ENCODE measurements at places on chromosomes 1 and 21.
A peak's percentile ranks its signal among the peaks of the same experiment; 100 is the strongest.

DNA sequence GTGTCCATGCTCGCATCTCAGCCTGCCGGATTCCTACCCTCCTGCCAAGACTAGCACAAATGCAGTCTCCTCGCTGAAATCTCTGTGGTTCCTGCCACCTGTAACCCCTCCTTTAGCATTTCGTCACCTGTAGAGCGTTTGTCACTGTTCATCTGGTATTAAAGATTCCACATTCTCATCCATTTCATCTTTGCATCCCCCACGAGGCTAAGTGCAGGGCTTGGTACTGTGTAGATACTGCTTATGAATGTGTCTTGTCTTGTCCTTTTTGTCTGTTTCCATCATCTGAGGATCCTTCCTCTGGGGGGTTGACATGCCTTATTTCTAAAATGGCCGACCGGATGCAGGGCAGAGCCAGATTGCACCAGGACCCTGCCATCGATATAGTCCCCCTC, 53.7 kb upstream of the DNAJC6 start:
- DNase-seq, result no peak

GRCh38 chr21:38965910-38966504, 160.3 kb downstream of the ETS2 start:
- no peak for DNase-seq

DNA sequence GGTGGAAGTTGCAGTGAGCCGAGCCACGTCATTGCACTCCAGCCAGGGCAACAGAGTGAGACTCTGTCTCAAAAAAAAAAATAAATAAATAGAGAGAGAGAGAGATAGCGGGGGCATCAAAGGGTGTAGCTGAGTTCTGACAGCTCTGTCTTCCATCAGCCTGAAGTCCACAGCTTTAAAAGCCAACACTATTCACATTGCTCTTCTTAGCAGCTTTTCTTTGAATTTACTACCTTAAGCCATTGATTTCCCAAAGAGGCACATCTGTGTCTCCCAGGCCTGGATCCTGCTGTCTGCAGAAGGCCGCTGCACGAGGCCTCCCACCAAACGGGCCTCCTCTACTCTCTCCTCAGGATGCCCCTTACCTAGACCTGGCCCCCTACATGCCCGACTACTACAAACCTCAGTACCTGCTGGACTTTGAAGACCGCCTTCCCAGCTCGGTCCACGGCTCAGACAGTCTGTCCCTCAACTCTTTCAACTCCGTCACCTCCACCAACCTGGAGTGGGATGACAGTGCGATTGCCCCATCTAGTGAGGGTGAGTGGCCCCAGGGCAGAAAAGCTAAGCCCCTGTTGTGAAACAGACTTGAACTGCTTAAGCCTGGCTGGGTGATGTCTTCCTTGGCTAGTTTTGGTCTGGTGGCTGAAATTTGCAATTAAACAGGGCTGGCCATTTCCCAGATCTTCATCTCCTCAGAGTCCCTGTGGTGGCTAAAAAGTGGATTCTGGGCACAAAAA, 16.5 kb upstream of the SLC25A34 start:
- no peak for DNase-seq

DNA sequence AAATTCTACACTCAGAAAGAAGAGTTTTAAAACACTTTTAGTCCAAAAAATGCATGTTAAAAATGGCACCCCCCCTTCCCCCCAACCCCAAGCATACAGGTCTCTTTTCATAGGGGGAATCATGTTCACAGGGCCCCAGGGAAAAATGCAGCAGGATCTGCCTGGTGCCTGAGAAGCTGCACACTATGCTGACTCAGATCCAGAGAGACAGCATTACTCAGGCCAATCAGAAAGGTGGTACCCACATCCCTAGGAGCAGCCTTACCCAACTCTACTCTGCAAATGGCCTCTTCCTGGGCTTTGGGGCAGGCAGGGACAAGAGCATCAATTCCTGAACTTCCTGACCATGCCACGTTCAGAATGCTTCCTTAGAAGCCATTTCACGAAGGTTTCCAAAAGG, 119.0 kb downstream of the HIVEP3 start:
- no peak for DNase-seq

DNA sequence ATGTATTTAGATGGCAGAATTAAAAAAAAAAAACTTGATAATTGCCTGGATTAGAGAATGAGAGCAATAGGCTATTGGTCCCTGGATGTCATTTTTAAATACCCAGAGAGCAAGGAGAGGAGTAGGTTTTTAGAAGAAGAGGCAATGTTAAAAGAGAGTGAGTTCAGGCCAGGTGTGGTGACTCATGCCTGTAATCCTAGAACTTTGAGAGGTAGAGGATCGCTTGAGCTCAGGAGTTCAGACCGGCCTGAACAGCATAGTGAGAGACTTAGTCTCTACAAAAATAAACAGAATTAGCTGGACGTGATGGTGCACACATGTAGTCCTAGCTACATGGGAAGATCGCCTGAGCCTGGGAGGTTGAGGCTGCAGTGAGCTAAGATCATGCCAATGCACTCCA, 15.9 kb upstream of the MUTYH start:
- DNase-seq, result no peak

DNA sequence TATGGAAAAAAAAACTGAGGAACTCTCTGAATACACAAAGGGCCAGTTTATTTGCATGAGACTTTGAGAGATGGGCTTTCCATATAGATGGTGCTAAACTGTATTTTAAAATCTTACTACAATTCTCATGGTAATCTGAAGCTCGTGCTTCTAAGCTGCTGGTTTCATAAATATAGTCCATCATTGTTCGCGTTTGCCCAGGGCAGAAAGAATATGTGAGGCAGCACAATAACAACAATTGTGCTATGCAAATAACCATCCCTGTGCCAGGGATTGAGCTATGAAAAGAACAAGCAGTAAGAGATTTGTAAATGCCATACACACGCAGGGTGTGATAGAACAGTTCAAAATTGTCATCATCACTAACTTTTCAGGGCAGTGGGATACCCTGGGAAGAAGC, 4.9 kb upstream of the EPS15 start:
- DNase-seq, result no peak

DNA sequence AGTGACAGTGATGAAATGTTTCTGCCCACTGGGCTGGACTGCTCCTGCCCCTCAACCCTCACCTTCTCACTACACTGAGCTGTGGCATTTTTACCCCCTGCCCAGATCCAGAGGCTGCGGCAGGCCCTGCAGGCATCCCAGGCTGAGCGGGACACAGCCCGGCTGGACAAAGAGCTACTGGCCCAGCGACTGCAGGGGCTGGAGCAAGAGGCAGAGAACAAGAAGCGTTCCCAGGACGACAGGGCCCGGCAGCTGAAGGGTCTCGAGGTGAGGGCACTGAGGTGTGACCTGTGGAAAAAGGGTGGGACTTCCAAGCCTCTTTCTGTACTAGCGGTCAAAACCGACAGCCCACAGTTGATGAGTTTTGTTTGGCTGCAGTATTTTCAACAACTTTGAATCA, 6.2 kb upstream of the TUFT1 start:
- DNase-seq, result no peak

DNA sequence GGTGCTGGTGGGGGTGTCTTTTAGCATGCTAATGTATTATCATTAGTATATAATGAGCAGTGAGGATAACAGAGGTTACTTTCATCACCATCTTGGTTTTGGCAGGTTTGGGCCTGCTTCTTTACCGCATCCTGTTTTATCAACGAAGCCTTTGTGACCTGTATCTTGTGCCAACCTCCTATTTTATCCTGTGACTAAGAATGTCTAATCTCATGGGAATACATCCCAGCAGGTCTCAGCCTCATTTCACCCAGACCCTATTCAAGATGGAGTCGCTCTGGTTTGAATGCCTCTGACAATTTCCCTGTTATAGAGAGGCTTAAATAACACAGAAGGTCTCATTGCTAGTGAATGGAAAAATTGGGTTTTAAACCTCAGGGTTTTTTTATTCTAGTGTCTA, 300.8 kb upstream of the PROX1 start:
- DNase-seq, result no peak

- DNase-seq, result no peak
Measured at GRCh38 chr1:235612761-235613160, 36.8 kb downstream of the GNG4 start.

DNA sequence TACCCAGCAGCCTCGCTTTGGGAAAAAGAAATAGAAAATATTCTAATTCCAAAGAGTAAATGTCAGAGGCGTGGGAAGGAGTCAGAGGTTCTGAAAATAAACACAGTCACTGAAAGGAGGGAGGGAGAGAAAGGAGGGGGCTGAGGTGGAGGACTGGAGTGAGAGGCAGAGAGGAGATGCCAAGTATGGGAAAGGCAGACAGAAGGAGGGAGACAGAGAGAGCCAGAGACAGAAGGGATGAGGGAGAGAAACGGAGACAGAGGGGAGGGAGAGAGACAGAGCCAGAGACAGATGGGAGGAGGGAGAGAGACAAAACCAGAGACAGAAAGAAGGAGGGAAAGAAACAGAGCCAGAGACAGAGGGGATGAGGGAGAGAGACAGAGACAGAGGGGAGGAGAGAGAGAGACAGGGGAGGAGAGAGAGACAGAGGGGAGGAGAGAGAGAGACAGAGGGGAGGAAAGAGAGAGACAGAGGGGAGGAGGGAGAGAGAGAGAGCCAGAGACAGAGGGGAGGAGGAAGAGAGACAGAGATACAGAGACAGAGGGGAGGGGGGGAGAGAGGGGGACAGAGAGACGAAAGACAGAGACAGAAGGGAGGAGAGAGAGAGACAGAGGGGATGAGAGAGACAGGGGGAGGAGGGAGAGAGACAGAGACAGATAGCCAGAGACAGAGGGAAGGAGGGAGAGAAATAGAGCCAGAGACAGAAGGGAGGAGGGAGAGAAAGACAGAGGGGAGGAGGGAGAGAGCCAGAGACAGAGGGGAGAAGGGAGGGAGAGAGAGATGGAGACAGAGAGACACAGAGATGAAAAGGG, 525.5 kb downstream of the MATN1 start:
- DNase-seq, result no peak

GRCh38 chr21:44466351-44466954, 11.1 kb downstream of the LRRC3 start:
- no peak for DNase-seq

- no peak for DNase-seq
Measured at GRCh38 chr1:160858507-160858906, 4.2 kb downstream of the CD244 start.

DNA sequence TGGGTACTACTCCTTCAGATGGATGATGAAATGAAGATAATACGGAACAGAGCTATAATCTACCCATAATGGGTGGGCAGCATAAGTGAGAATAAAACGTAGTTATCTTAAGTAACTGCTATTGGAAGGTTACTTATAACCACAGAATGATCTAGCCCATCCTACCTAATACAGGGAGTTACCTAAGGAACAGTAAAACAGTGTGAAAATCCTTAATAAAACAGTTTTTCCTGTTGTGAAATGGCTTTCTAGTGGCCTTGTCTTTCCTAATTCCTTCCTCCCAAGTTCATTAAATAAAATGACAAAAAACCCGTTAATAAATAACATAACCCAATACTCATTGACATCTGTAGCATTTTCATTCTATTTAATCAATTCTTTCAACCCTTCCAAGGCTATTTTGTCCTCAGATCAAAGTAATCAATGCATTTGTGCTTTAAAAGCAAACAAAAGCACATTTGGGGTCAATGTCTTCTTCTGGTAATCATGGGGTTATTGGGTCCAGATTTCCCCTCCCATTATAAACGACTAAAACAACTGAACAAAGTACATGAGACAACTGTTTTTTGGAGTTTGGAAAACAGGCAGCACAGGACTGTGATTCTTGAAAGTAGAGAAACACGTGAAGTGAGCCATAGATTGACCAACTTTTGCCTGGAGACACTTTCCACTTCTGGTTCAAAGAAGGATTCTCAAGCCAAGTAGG, 42.0 kb downstream of the PAPPA2 start:
- no peak for DNase-seq

DNA sequence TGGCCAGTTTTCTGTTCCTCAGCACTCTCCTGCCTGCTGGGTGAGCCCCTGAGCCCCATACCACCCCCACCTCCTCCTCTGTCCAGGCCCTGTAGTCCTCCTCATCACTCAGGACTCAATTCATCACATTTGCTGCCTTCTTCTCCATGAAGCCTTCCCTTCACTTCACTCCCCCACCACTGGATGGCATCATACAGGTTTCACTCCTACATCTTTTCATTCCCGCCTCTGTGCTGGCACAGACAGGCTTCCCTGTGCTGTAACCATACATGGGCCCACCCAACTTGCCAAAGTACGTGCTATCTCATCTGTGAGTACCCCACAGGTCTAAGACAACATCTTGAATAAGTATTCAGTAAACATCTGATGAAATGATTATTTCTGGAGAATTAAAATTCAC, 56.9 kb downstream of the SLC45A1 start:
- DNase-seq, result no peak

DNA sequence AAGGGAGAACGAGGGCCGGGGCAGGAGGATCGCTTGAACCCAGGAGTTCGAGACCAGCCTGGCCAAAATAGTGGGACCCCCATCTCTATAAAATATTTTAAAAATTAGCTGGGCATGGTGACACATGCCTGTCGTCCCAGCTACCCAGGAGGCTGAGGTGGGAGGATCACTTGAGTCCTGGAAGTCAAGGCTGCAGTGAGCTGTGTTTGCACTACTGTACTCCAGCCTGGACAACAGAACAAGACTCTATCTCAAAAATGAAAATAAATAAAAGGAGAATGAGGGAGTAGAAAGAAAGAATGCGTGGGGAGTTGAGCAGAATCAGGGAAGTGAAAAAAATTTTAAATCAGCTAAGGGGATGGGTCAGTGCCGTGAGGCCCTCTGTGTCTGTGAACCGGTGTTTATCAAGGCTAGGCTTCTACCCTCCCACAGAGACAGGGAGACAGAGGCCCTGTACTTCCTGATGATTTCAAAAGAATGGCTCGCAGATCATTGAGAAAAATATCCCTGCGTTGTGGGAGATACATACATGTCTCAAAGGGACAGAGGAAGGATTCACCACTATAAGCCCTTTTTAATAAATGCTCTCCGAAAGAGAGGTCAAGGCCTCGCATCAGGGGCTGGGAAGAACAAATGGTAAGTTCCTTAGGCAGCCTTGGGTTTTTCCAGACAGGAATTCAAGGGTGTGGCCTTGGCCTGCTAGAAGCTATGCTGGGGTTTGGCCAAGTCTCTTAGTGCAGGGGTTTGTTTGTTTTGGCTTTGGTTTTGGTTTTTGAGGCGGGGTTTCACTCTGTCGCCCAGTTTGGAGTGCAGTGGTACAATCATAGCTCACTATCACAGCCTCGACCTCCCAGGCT, 20.7 kb downstream of the IL10RB start:
- no peak for DNase-seq

DNA sequence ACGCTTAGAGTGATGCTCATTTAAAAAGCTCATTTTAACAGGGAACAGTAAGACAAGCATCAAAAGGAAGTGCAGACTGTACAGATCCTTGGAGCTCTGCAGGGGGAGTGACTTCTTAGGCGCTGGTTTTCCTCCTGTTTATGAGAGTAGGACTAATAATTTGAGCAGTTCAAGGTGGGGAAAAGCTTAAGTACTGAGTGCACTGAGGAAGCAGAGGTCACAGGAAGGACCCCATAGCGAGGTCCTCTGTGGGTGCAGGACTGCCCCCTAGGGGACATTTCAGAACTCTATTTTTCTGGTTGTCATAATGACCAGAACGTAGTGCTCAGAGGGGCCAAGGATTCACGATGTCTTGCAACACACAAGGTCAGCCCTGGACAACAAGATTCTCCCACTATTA, 112.1 kb downstream of the HLCS start:
- DNase-seq, result peak; percentile 25

GRCh38 chr21:20994790-20995189, 3.4 kb upstream of the NCAM2 start:
- DNase-seq, result no peak

GRCh38 chr1:242211254-242212022, 212.5 kb upstream of the MAP1LC3C start:
- DNase-seq, result no peak
